ENCODE measurements at places on chromosomes 16 and 17. TPM values are rescaled to one million over a fixed set of nuclear protein-coding genes. Genes with fewer than 3 reads are reported as not detected.

DNA sequence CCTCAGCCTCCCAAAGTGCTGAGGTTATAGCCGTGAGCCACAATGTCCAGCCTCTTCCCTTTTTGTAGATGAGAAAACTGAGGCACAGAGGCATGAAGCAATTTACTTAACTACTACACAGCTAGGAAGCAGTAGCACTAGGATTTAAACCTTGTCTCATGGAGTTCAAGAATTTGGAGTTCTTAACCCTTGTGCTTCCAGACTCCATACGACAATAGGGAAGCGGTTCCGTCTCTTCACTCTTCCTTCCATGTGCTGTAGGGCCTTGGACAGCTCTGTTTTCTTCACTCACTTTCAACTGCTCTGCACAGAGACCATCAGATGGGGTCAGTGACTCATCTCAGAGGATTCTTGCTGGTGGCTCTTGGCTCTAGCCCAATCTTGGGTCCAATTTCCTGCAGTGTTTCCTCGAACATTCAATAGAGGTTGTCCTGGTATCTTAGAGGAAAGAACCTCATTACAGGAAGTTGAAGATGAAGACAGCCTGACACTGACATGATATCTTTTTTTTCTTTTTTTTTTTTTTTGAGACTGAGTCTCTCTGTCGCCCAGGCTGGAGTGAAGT, 19.3 kb downstream of the ITGAL start:
- peak; percentile 82 for DNase-seq

GRCh38 chr16:56931271-56931891, 561 bp upstream of the HERPUD1 start:
- DNase-seq: no peak

DNA sequence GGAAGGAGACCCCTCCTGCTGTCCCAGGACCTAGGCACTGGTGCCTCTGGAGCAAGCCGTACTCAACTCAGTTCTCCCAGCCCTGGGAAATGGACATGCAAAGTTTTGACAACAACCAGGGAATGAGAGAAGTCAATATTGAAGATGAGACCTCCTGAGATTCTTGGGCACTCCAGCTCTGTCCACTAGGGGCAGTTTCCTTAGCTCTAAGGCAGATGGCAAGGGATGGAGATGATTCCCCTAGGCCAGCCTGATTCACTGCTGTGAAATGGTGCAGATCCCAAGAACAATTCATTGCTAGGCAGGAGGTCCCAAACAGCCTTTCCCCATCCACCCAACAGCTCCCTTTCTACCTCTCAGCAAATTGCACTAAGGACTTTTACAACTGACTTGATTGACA, 20.5 kb upstream of the SDR42E2 start:
- peak; percentile 16 for DNase-seq

DNA sequence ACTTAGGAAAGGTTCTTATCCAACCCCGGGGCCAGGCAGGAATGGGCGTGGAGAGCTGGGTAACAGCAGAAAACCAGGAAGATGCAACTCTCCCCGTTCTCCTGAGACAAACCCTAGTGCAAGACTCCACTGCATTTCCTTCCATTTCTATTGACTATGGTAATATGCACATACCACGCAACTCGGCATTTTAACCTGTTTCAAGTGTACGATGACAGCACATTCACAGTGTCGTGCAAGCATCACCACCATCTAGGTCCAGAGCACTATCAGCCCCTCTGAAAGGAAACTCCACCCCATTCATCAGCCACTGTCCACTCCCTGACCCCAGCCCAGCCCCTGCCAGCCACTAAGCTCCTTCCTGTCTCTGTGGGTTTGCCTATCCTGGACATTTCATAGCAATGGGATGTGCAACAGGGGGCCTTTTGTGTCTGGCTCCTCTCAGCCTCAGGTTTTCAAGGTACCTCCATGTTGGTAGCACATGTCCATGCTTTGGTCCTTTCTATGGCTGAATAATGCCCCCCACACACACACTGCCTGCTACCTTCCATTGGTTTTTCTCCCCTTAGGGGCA, 441.9 kb downstream of the SOX9 start:
- no peak for DNase-seq

Gene UTP4
- total RNA-seq: 37.5 TPM

- DNase-seq: no peak
Measured at GRCh38 chr16:86556576-86556975, 1.5 kb upstream of the MTHFSD start.

- no peak for DNase-seq
Measured at GRCh38 chr17:12731839-12732238, 57.5 kb upstream of the ARHGAP44 start.

GRCh38 chr16:72860726-72861562, 187.0 kb downstream of the ZFHX3 start:
- DNase-seq: no peak

Gene CCL14
- total RNA-seq: not detected

DNA sequence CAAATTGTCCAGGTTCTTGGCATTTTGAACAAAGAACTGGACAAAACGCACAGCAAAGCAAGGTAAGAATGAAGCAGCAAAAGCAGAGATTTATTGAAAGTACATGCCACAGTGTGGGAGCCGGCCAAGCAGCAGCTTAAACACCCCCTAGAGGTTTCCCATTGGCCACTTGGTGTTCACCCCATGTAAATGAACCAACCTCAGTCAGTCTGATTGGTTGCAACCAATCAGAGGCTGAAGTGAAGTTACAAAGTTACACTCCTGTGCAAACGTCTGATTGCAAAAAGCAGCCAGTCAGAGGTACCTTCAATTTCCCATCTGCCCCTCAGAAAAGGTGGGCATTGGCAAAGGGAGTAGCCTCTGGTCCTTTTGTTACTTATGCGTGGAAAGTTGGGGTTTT, 8.8 kb upstream of the ZNF263 start:
- DNase-seq: peak; percentile 67

DNA sequence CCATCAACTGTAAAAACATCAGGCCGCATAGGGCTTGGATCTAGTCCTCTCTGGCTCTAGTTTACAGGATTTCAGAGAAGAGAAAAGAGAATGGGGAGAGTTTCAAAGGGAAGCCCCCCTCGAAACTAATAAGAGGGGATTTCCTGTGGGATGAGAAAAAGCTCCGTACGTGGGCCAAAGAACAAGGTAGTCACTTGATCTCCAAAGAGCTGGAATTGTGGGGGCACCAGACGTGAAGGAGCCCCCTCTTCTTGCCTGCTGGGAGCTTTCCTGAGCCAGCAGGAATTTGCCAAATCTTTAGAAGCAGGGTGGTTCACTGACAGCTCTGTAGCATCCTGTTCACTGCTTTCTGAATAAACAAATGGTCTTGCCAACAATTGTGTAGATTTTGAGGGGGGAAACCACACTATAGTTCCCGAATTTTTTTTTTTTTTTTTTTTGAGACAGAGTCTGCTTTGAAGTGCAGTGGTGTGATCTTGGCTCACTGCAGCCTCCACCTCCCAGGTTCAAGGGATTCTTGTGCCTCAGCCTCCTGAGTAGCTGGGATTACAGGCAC, 7.0 kb upstream of the TMIGD1 start:
- DNase-seq: no peak

Gene CCL4
- total RNA-seq: not detected
